NB4 (cell line): ENCODE measurements at places on chromosomes 2 and 18.

DNA sequence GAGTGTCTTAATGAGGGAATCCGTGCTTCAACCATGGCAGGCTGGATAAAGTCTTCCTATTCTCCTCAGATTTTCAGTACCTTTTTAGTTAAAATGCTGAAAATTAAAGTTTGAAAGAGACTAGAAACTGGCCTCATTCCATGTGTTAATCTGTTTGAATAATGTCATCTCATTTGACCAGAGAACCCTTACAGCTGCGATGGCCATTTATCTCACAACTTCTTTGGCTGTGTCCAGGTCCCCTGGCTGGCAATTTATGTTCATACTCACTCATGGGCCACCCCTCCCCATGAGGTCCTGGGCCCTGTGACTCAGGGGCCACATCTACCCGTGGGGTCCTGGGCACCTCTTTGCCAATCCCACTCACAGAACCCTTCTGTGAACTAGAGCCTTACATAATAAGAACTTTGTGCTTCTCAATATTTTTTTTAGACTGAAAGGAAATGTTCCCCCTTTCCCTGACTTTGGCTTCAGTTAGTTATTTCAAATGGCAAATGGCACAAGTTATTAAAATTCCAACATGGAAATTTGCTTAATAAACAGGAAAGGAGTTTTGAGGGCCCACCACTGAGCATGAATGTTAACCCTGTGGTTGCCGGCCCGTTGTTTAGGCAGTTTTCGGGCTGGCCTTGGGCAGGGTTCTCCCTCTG is 134.6 kb downstream of the UXS1 start:
- no peak for DNase-seq

DNA sequence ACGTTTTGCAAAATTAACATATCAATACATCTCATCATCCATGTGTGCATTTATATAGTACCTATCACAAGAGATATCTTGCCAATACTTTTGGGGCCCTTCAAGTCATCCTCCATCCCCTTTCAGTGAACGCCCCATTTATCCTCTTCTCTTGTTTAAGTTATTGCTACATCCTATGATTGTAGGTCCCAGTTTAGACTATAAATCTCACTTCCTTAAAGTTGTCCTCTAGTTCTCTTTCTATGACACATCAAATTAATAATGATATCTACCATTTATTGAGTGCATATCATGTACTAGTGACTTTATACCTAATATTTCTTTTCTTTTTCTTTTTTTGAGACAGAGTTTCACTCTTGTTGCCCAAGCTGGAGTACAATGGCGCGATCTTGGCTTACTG is 28.8 kb upstream of the FBXO11 start:
- no peak for DNase-seq

- DNase-seq, result no peak
Observed at GRCh38 chr18:70448588-70448987, 159.7 kb downstream of the SOCS6 start.

DNA sequence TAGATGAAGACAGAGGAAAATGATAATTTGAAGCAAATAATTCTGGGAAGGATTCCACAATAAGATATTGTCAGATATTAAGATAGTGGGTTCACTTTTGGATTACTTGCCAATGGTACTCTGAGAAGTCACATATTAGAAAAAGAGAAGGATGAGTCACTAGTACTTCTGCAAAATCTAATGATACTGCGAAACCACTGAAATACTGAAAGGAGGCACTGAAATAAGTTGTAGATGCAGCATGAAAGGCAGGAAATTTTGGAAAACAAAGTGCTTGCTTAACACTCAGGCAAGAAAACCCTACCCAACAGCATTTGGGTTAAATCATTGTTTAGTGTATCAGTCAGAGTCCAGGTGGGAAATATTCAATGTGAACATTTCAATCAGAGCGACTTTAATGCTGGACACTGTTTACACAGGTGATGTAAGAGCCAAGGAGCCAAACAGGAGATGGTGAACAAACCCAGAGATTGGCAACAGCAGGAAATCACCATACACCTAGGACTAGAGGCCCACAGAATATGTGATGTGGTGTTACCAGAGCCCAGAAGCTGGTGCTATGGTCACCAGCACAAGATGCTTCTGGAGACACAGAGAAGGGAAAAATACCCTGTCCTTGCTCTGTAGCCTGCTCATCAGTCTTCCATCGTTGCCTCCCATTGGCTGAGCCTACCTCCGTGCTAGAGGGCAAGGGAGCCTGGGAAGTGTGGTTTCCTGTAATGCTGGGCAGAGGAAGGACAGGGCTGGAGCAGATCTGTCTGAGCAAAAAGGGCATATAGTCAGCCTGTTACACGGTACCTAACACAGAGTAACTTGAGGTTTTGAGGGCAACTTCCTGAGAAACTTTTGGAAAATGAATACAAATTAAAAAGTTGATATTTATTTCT is 204.7 kb upstream of the ITGA4 start:
- DNase-seq, result peak; percentile 70

GRCh38 chr2:132782176-132782783 is 112.3 kb upstream of the LYPD1 start:
- no peak for DNase-seq

DNA sequence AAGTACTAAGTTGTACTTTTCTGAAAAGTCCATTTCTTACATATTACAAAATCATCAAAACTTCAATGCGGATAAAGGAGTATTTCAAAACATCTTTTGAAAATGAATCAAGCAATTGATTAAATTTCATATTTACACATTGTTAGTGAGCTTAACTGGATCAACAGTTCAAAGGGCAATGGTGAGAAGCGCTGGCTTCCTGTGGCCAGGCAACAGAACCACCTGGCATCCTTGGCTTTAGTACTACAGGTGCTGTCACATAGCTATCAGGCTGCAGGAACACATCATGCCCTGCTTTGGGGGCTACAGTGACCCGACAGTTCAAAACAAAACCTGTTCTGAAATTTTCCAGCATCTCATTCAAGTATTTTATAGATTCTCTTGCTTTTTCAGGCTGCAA is 59.2 kb downstream of the SMAD2 start:
- no peak for DNase-seq

- DNase-seq, result no peak
Observed at GRCh38 chr2:13821255-13821880, 811.1 kb upstream of the LRATD1 start.

- no peak for DNase-seq
Observed at GRCh38 chr18:10022365-10022764, 108.5 kb downstream of the VAPA start.

DNA sequence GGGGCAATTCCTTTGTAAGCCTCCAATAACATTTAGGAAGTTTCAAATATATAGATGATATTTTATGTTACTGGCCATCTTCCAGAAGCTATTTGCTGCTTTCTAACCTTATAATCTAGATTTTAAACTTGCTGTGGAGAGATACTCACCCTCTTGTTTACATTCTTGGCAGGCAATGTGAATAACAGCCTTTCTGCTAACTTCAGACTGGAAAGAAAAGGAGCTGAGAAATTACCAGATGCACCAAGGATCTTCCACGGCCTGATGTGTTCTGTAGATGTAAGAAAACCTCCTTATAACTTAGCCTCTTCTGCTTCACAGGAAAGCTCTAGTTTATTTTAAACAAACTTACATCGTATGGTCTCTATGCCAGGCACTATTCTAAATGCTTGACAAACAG is 16.7 kb downstream of the REG1B start:
- DNase-seq, result no peak

GRCh38 chr18:55486936-55487335 is 101.1 kb downstream of the TCF4 start:
- DNase-seq, result no peak

- no peak for DNase-seq
Observed at GRCh38 chr2:63054841-63055225, 4.2 kb downstream of the OTX1 start.

DNA sequence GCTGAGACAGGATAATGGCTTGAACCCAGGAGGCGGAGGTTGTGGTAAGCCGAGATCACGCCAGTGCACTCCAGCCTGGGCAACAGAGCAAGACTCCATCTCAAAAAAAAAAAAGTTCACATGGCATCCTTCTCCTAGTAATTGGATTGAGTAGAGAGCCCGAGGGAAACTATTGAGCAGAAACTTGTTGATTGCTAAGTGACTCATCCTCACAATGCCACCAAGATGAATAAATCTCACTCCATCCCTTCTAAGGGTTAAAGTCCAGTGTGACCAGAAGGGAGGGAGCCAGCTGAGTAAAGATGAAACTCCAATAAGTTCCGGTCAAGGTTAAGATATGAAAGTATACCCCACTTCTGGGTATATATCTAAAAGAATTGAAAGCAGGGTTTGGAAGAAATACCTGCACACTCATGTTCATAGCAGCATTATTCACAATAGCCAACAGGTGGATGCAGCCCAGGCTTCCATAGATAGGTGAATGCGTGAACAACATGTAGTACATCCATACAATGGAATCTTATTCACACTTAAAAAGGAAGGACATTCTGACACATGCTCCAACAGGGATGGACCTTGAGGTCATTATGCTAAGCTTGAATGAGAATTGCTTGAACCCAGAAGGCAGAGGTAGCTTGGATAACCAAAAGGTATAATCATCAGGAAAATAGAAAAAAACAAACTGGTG is 13.0 kb upstream of the FHL2 start:
- no peak for DNase-seq

- no peak for DNase-seq
Observed at GRCh38 chr2:181165199-181165868, 184.9 kb downstream of the UBE2E3 start.

DNA sequence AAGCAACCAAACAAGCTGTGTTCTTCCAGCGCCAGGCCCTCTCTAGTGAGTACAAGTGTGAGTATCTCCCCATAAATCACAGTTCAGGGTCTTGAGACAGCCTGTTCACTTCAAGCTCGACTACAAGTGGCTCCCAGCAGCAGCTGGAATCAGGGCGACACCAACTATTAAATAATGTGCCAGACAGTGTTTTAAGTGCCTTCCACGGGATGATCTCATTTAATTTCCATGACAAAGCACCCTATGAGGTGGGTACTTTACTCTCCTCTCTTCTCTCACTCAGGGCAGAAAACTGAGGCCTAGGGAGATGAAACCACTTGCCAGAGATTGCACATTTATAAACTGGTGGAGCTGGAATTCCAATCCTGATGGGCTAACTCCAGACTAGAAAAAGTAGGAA is 2.6 kb upstream of the FAM136A start:
- no peak for DNase-seq

DNA sequence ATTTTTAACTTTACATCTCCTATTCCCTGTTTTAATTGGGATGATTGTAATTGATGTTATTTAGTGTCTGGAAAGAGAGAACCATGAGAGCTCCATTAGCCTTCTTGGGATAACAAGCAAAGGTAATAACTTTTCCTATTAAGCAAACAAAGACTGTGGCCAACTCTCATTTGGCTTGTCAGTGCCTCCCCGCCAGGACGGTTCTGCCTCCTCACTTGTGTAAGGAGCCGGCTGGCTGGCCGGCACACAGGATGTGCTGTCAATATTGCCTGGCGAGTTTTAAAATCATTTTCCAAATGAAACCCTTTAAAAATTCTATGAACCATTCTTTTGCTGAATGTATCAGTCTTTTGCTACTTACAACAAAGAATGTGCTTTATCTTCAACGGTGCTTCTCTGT is 898.3 kb downstream of the CPS1 start:
- no peak for DNase-seq

DNA sequence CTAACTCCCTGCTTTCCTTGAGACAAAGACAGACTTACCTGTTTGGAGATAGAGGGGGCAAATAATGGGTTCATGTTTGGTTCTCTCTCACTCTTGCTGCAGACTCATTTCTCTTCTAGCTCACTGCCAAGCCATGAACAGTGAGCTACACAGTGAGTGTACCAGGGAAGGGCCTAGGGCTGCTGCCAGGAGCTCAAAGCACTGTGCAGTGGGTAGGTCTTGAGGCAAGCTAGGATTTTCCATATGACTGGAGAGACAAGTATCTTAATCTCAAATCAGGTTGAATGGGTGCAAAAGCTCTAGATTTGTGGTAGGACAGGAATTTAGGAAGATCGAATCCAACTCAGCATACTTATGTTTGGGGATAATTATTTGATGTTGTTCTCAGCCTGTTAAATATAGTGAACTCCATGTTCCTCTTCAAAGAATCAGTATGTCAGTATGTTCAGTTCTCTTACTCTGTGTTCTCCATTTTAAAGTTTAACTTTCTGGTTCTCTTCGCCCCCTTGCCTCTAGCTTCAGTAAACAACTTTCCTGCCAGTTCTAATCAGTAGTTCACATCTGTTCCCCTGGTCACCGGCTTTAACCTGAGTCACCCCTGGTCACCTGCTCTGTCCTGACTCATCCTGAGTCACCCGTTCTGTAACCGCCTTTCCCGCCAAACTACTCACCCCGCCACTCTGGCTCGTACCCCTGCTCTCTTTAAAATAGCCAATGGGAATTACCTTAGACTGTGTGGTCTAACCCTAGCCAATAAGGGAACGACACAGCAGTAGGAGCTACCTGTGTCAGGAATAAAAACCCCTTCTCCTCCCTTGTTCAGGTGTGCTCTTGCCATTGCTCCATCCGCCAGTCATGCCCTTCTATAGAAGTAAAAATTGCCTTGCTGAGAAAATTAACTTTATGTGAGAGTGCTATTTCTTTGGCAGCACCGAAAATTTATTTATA is 21.9 kb downstream of the SLC25A52 start:
- DNase-seq, result peak; percentile 9

GRCh38 chr2:222102575-222103349 is 196.0 kb downstream of the PAX3 start:
- DNase-seq, result no peak

DNA sequence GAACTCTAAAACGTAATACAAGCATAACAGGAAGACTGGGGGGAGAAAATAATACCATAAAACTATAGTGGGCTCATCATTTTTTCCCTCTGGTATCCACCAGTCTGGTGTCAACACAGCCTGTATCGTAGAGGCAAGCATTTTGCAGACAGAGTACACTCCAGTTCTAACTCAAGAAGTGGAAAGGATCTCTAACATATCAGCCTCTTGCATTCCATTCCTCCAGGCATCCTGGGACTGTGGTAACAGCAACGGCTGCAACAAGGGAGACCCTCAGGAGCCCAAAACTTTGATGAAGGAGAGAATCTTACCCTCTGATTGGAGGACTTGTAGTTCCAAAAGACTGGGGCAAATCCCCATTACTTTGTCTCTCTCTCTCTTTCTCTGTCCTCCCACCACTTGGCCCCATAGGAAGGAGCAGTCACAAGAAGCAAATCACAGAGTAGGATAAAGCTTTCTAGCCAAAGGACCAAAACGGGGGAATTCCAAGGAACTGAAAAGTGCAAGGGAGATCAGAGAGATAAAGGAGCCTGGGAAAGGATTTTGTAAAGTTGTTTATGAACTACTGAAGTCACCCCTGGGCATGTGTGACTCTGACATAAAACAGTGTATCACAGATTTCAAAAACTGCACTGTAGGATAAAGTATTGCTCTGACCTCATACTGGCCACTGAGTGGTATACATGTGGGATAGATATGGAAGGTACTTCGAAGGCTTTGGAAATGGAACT is 11.9 kb downstream of the FRZB start:
- no peak for DNase-seq
